Amniotic epithelial cell (primary cell): ENCODE measurements at places on chromosomes 13 and 19.

DNA sequence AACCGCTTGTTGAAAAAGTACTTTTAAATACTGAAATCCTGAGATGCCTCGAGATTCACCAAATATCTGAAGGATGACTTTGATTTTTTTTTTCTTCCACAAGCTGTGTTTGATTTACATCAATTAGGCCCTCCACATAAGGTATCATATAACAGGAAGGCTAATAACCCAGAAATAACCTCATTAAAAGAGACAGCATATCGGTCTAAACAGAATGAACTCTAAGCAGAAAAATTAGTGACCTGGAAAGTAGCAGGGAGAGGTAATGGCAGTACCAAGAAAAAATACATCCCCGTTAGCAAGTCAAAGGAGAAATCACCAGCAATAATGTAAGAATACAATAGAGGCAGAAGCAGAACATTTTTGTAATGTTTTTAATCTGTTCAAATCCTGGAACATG is 452.4 kb upstream of the TSHZ3 start:
- DNase-seq = no peak

GRCh38 chr19:43872547-43873336 is 45.6 kb downstream of the ZNF283 start:
- DNase-seq = peak; percentile 12

GRCh38 chr19:16361926-16362325 is 37.3 kb downstream of the KLF2 start:
- no peak for DNase-seq

DNA sequence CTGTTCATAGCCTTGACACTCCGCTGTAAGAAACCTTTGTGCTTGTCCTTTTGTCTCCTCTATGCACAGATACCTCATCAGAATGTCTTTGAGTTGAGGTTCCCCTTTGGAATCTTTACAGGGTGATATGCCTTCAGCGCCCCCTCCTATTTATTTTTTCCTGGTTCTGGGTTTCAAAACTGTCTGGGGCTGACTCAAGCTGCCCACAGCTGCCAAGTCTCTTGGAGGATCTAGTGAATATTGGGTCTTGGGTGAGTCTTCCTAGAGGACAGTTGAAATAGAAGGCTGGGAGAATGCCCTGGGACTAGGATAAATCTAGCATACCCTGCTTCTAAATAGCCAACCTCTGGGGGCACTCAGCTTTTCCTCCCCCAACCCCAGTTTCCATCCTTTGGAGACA is 930 bp downstream of the ZNF136 start:
- DNase-seq = peak; percentile 39

DNA sequence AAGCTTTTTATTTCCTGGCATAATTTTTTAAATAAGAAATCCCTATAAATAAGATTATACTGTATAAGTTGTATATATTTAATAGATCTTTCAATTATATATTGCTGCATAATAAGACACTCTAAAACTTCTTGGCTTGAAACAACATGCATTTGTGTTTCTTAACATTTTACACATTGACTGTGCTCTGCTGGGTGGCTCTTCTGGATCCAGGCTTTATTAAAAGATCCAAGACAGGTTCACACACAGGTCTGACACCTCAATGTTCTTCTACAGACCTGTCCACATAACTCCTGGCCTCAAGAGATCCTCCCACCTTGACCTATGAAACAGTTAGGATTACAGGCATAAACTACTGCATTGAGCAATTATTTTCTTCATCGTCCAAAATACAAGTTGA is 77.6 kb upstream of the PCDH17 start:
- no peak for DNase-seq

GRCh38 chr13:98651744-98652143 is 74.8 kb upstream of the STK24 start:
- DNase-seq = no peak

GRCh38 chr13:49935171-49936074 is 717 bp downstream of the SPRYD7 start:
- peak; percentile 60 for DNase-seq

DNA sequence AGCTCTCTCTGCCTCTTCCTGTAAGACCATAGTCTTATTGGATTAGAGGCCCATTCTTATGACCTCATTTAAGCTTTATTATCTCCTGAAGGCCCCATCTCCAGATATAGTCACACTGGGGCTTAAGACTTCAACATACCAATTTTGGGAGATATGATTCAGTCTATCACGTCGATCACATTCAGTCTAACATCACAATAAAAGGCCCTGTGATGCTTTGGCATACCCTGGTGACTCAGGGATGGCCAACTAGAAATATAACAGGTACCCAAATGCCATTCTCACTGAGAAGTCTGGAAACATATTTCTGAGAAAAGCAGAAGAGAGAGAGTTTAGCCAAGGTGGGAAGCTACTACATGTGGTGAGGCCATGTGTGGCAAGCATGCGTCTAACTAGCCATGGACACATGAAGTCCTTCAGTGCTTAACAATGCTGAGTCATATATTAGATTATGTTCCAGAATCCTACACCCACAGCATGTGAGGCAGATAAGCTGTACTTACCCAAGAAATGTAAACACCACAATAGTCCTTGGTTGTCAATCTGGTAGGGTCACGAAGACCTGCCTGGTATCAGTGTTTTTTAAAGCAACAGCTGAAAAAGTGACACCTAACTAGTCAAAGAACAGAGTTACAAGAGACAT is 485.1 kb downstream of the FOXO1 start:
- DNase-seq = peak; percentile 99

DNA sequence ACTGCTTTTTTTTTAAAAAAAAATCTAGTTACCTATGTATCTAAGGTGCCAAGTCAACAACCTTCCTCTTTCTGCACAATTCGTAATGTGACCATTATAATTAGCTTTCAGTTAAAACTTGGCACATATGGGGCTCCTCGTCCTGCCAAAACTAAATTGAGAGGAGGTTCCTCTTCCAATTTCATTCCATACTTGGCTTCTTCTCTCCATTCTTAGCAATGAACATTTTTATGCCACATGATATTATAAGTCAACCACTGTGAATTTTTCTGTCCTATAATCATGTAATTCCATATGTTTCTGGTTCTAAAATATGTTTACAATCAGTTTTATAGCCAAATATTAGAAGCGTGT is 177.0 kb downstream of the DCLK1 start:
- no peak for DNase-seq

GRCh38 chr13:47033216-47033615 is 136.4 kb upstream of the HTR2A start:
- DNase-seq = peak; percentile 66

DNA sequence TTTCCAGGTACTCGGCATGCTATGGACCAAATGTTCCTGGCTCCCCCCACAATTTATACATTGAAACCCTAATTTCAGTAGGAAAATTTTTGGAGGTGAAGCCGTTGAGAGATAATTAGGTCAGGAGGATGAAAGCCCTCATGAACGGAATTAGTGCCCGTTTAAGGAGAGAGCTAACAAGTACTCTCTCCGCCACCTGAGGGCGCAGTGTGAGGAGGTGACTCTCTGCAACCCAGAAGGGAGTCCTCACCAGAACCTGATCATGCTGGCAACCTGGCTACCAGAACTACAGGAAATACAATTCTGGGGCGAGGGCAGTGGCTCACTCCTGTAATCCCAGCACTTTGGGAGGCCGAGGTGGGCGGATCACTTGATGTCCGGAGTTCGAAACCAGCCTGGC is 397.8 kb downstream of the SLITRK5 start:
- no peak for DNase-seq

DNA sequence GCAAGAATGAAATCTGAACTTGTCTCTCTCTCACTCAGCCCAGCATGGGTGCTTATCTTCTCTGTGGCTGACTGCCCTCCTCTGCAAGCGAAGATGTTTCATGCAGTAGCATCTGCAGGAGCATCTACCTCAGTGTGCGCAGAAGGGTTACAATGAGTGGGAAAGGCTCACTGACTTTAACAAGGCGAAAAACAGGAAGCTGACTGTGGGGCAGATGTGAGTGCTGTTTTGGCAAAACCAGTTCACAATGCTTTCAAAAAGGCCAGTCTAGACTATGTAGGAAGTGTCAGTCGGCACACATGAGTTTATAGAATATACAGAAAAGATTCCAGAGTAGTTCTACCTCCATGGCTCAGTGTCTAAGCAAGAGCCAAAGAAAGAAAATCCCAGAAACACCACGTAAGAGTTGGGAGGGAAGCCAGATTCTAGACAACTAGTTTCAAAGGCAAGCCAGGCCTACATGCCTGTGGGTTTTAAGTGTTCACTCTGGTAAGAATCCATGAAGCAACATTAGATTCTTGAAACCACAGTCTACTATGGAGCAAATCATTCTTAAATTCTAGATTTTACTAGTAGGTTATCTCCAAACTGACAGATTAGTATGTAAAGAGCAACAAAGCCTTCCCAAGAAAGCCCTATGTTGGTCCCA is 124.5 kb downstream of the ABCC4 start:
- DNase-seq = peak; percentile 96

GRCh38 chr19:23002690-23003422 is at the start of gene ZNF728:
ZNF728 (minus strand) TSS chr19:23003176; CDS start chr19:23003030, 146 bp downstream.
- no peak for DNase-seq

- DNase-seq = peak; percentile 67
Measured at GRCh38 chr13:24459234-24459633, 53.3 kb downstream of the PARP4 start.
